HEK293T (cell line): ENCODE measurements at places on chromosomes 13 and 19.

DNA sequence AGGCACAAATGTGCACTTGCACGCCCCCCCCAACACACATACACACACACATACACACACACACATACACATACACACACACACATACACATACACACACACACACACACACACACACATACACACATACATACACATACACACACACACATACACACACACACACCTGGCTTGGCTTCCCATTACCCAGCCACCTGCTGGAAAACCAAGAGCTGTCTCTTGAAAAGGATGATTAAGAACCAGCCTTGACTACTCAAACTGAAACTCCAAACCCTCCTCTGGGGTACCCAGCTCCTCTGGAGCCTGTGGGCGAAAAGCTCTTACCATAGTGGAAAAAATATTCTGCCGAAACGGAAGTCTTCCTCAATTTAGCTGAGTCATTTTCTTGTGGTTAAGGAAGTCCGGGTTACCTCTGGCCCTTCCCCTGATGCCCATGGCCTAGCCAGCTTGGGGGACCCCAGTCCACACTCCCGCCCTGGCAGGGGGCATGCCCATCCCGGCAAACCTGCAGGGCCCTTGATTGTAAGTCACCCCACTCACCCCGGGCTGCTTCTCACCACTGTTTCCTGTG is 21.9 kb downstream of the CEBPA start:
- no peak for DNase-seq

DNA sequence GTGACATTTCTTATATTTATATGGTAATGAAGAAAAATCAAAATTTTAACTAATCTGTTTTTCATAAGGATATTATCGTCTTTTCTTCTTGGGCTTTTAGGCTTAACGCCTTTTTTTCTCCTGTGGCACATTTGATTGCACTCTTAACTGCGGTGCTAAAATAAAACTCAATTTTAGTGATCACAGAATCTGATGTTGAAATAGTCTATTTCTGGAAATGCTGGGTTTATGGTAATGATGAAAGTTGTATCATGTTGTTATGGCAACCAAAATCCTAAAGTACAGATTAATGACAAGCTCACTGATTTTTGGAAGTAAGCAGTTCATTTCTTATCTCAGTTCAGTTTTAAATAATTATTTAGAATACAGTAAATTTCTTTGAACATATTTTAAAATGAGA is 85.3 kb downstream of the COG6 start:
- DNase-seq, result no peak

DNA sequence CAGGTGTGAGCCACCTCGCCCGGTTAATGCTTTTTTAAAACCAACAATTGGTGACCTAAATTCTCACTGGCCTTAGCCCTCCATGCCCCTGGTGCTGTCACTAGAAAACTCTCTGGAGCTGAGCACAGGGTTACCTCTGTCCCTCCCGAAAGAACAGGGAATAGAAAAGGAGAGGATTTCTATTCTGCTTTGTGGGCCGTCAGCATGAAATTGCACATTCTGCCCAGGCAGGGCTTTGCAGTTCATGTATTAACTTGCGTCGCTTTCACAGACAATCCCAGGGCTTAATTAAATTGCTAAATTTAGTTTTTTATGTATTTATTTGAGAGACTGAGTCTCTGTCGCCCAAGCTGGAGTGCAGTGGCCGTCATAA is 583 bp upstream of the ZNF480 start:
- DNase-seq, result peak; percentile 9

GRCh38 chr19:376111-376470 is 31.5 kb upstream of the MIER2 start:
- no peak for DNase-seq

- peak; percentile 6 for DNase-seq
Measured at GRCh38 chr19:14476673-14477401, 1.7 kb upstream of the PTGER1 start.

GRCh38 chr13:110983241-110983640 is 68.4 kb upstream of the ANKRD10 start:
- DNase-seq, result no peak

DNA sequence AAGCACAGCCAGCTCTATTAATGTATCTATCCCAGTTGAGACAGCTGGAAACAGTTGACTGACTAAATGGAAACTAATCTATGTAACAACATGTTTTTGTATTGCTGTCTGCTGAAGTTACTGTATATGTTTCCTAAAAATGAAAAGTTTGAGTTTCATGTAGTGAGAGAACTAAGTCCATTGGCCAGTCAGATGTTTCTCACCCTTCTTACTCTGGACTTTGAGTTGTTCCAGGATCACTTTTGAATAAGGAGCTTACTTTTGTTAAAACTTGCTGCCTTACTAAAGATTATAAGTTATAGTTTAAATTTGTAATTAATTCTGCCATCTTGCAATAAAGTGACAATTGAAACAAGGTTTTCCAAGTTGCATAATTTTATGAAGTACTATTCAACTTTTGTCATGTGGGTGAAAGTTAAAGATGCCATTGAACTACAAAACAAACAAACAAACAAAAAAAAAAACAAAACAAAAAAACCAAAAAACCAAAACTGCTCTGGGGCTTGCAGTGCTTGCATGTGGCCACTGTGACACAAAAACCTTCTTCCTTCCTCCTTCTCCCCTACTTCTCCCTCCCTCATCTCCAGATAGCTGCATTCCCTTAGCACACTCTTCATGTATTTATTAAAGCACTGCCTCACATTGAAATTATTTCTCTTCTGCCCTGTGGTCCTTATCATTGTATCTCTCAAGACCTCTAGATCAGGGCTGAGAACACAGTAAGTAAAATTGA is 15.3 kb downstream of the WDFY2 start:
- no peak for DNase-seq

GRCh38 chr19:36082916-36083315 is 28.0 kb upstream of the OVOL3 start:
- no peak for DNase-seq

DNA sequence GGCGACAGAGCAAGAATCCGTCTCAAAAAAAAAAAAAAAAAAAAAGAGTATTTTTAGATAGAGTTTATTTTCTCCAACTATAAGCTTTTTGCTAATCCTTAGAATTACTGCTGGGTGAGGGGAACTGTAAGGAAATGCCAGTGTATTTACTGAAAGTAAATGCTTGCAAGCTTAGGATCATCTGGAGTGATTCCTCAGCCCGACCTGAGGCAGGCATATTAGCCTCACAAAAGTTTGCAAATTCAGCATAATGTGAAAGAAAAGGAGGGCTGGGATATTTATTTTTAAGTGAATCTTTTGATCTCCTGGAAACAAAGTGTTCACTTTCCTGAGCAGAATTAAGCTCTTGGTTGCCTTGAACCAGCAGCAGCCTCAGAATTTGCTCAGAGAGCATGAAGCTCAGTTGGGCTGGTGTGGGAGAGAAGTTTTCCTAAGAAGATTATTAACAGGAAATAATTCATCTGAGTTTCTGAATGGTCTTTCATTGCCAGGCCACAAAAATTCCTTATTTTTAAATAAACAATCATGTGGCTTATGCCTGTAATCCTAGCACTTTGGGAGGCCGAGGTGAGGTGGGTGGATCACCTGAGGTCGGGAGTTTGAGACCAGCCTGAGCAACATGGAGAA is 24.7 kb upstream of the SPATA13 start:
- DNase-seq, result no peak

DNA sequence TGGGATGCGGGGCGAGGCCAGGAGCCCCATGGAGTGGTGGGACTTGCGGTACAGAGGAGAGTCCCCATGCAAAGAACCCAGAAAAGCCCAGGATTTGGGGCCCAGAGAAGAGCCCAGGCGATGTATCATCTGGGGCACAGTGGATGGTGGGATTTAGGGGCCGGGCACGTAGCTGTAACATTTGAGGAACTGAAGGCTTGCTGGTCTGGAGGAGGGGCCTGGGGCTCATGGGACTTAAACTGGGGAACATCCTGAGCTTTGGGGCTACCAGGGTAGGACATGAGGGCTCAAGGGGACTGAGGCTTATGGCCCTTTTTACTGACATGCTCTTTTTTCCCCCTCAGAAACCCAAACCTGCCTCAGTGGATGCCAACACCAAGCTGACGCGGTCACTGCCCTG is 13.5 kb downstream of the MED25 start:
- no peak for DNase-seq

- DNase-seq, result no peak
Measured at GRCh38 chr13:96860882-96861281, 133.4 kb downstream of the OXGR1 start.

- peak; percentile 76 for DNase-seq
Measured at GRCh38 chr19:4633140-4633967, 6.0 kb upstream of the TNFAIP8L1 start.

DNA sequence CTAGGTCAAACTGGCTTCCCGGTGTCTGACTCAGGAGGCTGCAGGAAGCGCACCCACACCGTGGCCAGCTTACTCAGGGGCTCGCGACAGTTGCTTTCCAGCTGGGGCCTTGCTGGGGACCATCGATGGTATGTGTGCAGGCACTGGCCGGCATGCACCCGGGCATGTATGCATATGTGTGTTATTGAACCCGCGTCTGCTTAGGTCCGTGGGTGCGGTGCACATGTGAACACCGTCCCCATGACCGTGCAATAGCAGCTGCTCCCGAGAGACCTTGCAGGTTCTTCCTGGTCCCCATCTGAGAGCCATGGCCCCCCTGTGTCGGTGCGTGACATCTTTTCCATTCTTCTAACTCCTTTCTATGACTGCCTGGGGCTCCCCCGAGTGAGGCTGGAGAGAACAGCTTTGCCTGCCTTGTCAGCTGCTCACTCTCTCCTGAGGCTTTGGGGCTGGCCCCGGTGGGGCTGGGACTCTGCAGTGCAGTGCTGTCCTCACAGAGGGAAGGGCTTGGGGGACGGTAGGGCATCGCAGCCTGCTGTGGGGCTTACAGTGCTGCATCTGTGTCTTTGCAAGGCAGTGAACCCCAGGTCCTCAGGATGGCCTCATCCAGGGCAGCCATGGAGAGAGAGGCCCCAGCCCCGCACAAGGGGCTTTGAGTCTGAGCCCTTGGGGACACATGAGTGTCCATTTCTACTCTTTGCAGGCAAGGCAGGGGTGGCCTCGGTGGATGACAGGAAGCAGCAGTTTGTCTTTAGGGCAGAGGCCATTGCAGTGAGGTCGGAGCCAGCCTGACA is 65.1 kb downstream of the CHST8 start:
- DNase-seq, result no peak

- DNase-seq, result no peak
Measured at GRCh38 chr13:31922724-31923123, 108.8 kb upstream of the FRY start.
